ENCODE measurements at places on chromosomes 2 and 18.

- ATAC-seq, result no peak
These were observed 32.2 kb upstream of the MAP3K20 start for GRCh38 chr2:173043476-173043875.

DNA sequence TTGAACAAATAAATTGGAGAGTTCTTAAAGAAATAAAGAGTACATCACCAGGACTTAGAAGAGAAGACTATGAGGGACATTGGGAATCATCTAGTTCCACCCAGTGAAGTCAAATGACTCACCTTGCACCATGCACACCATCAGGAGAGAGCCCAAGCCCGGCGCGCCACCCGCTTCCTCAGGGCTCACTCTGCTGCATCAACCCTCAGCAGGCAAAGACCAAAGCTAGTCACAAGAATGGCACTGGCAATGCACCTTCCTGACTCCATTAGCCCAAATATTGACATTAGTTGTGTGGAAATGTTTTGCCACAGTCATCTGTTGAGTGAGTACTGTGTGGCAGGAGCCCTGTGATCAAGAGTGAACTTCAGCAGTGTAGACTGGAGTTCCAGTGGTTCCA lies 7.1 kb upstream of the LYPD6B start:
- ATAC-seq, result no peak

DNA sequence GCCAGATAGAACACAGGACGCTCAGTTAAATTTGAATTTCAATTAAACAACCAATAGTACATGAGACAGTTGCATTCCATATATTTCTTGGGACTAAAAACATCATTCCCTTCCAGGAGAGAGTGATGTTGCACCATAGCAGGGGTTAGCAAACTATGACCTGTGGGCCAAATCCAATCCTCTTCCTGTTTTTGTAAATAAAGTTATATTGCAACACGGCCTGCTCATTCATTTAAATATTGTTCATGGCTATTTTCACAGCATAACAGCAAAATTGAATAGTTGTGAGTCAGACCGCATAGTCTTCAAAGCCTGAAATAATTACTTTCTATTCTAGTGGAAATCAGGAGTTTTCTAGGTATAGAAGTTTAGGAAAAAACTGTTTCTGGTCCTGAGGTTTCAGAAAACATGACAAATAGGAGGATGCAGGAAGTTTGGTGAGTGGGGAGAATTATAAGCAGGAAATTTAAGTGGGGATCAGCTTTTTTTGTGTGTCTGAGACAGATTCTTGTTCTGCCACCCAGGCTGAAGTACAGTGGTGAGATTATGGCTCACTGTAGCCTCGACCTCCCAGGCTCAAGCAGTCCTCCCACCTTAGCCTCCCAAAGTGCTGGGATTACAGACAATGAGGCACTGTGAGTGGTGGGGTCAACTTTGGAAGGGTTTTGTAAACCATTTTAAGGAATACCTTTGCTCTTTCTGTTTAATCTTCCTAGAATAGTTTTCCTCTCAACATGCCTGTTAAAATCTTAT lies 131.5 kb downstream of the SOCS6 start:
- ATAC-seq, result no peak

GRCh38 chr2:238950551-238950950 lies 102.7 kb downstream of the TWIST2 start:
- ATAC-seq, result peak; percentile 42

DNA sequence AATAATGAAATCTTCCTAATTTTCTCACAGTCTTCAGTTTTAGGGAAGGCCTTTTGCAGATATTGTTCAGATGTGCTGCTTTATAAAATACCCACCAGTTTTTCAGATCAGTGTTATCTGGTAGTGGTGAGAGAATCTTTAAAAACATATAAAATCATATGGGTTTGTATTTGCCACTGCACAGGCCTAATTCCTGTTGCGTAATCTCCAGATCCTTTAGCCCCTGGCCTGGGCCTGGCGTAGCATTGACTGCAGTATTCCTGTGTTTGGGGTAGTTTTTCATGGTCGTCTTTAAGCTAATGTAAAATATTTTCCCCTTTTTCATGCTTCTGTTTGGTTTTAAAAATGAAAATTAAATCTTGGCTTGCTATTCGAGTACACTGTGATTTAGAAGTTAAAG lies 43.2 kb downstream of the TSHZ1 start:
- no peak for ATAC-seq

DNA sequence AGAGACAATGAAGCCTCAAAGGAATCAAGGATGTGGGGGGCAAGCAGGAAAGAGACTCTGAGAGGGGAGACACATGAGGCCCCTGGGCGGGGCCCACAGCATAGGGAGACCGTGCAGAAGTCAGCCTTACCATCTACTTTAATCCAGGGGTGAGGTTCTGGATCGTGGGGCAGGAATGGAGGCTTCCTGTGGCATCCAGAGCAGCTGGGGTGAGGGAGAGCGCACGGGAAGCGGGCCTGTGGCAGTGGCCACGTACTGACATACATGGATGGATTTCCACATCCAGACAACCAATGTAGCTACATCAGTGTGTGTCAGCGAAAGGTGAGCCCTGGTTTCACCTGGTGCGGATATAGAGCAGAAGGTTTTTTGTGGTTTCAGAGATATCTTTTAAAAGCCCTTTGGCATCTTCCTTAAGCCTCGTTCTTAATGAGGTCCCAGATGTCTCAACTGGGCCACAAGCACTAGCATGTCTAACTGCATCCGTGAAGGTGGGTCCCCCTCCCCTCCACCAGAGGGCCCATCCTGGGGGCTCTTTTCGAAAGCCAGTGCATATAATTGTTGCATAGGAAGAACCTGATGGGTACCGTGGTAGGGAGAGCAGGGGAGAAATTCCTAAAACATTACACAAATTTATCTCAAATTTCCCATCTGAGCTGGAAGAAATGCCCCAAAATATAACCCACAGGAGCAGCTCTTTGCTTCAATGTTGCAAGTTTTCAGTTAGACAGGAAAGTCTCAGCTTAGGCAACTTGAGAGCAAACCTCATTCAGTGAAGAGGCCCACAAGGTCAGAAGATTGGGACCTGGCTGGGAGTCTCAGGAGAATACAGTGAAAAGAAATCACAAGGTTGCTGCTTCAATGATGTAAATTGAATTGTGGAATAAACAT lies 90.9 kb downstream of the SP3 start:
- ATAC-seq, result no peak

DNA sequence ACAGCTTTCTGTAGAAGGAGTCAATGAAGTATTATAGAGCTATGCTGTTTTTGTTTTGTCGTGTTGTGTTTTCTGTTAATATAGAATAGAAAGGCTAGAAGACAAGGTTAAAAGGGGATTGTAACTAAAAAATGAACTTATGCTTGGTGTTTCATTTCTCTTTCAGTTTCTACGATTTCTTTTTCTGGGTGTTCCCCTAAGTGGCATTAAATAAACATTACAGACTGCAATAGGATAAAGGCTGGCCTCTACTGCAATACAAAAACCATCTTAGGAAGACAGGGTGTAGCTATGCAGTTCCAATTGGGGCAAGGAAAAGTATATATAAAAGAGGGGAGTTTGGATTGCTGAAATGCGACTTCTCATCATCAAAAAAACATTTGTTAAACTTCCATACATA lies 1609.7 kb upstream of the ACVR2A start:
- no peak for ATAC-seq

- ATAC-seq, result no peak
These were observed 29.4 kb downstream of the HADHB start for GRCh38 chr2:26274058-26274613.

DNA sequence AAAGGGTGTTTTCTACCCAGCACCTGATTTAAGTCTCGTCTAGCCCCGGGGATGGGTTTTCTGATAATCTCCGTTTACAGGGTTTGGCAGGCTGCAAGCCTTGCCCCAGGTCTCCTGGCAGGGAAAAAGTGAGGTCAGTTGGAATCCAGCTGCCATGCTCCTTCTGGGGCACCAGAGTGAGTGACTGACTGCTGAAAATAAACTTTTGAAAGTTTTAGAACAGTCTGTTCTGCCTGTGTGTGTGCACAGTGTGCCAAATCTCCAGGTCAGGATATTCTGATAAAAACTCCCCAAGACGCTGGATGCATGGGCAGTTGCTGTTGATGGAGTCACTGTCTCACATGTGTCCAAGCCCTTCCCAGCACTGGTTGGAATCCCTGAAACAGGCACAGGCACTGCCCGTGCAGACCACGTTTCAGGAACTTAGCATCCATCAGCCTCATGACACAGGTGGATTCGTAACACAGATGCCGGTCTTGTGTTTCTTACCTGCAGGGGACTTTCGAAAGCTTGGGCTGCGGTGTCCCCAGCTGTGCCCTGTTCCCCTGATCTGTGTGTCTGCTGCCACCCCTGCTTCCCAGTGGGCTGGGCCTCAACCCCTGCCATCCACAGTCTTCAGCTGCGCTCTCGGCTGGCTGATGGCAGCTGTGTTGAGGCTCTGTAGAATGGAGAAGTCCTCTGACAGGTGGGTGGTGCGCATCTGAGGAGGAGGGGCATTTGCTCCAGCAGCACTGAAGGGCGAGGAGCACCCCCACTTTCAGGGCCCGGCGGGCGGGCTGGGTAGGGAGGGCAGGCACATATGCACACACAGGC lies 65.0 kb downstream of the SH3RF3 start:
- no peak for ATAC-seq

DNA sequence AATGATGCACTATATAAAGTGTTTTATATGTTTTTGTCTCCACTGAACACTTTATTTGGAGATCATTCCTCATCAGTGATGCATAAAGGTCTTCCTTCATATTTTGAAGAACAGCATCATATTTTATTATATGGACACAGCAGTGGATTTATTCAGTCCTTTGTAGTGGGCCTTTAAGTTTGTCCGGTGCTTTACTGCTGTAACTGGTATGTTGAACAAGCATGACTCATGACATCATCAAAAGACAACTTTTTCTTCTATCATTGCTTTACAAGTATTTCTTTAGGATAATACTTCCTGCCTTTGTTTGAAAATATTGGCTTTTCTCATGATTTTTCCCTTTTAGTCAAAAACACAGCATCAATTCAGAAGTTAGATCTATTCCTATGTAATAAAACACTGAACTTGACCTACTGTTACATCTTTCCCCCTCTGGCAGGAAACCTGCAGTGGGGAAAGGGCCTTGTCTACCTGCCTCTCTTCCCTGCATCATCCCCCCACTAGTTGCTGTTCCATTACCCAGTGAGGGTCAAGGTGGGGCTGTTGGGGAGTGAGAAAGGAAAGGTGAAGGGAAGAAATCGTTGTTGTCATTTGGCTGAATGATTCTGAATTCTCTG lies 241.2 kb downstream of the CYP26B1 start:
- no peak for ATAC-seq

DNA sequence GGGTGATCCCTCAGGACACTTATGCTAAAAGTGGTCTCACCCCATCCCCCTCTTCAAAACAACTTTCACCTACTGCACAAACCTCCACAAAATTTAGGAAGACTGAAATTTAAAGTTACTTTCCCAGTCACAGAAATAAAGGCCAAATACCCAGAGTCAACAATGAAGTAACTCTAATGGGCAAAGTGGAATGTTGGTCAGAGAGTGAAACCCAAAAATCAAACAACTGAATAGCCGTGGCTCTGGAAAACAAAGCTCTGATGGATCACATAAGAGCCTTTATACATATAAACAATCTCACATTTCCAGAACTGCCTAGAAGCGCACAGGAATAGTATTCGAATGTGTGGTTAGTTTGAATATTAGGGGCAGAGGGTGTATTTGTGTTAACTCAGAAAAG lies 4.7 kb downstream of the ACVR1 start:
- ATAC-seq, result no peak

GRCh38 chr2:42784204-42784880 lies 8.0 kb downstream of the HAAO start:
- no peak for ATAC-seq

- ATAC-seq, result no peak
These were observed 54.1 kb upstream of the CAB39 start for GRCh38 chr2:230658577-230658876.

- no peak for ATAC-seq
These were observed 69.0 kb downstream of the POLR1A start for GRCh38 chr2:86036669-86037138.

GRCh38 chr2:186347472-186347871 lies 138.6 kb upstream of the ZC3H15 start:
- no peak for ATAC-seq

GRCh38 chr2:54881759-54882158 lies 158.3 kb downstream of the EML6 start:
- ATAC-seq, result no peak

GRCh38 chr2:219675221-219675620 lies 47.8 kb downstream of the SLC4A3 start:
- no peak for ATAC-seq

GRCh38 chr2:240468303-240469238 lies 33.1 kb downstream of the GPC1 start:
- no peak for ATAC-seq

- no peak for ATAC-seq
These were observed 1077.3 kb upstream of the TMEFF2 start for GRCh38 chr2:193272011-193272410.

DNA sequence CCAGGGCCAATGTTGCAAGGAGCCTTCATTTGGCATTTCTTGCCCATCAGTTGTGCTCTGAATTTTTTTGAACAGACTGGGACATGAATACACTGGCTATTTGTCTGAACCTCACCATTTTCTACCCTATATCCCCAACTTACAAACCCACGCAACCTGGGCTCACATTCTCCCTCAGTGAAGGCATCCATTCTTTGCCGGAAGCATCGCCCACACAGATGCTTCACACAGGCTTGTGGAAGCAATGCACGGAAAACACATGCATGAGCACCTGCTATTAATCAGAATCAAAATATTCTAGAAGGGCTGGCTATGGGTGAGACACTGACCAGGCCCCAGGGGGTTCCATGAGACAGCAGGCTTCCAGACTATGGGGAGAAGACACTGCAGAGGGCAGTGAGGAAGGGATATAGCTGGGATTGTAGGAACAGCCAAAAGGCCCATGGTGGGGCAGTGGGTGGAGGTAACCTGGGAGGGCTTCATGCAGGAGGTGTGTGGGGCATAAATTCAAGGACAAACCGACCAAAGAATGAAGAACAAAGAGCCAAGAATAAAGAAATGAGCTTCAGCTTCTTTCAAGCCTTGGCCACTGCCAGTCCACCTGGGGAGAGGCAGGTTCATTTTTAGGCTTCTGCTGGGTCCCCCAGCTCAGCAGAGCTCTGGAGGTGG lies 261.5 kb downstream of the CELF4 start:
- no peak for ATAC-seq

GRCh38 chr18:40493316-40493715 lies 1461.7 kb upstream of the PIK3C3 start:
- ATAC-seq, result no peak

- ATAC-seq, result no peak
These were observed 185.2 kb upstream of the SLC39A10 start for GRCh38 chr2:195471807-195472206.

DNA sequence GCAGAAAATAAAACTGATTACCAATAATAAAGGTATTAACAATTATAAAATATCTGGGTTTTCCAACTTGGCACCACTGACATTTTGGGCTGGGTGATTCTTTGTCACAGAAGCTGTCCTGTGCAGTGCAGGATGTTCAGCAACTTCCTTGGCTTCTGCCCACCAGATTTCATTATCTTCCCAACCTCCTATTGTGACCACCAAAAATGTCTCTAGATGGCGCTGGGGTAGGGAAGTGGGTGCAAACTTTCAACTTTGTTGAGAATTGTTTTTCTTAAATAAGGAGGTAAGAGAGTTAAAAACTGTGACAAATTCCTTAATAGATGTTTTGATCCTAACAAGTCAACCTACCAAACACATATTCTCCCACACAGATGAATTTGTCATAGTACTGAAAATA lies 90.1 kb downstream of the GAREM1 start:
- no peak for ATAC-seq
